Endodermal cell (in vitro differentiated cells): ENCODE measurements at places on chromosomes 2 and 18. TPM values are rescaled to one million over a fixed set of nuclear protein-coding genes. Genes with fewer than 3 reads are reported as not detected.

The UGT1A10 gene
- 0.13 TPM in 1 of 2 replicates, not detected in the other for total RNA-seq

The AP1S3 gene
- 5.6 and 7.0 TPM in 2 replicates for total RNA-seq

The SPP2 gene
- not detected in 2 replicates for total RNA-seq

The KLHL41 gene
- not detected in 2 replicates for total RNA-seq

The CAPN14 gene
- 0.21 to 0.40 TPM (median 0.36 TPM) in 3 replicates for total RNA-seq

The SULT1C2 gene
- 0.62 and 1.3 TPM in 2 replicates for total RNA-seq

The TRPM8 gene
- not detected in 2 replicates for total RNA-seq

The NEU4 gene
- 1.1 to 2.6 TPM (median 1.2 TPM) in 3 replicates for total RNA-seq

The GLS gene
- total RNA-seq, result 92.1 and 99.3 TPM in 2 replicates

The CCDC141 gene
- 90.4 and 118 TPM in 2 replicates for total RNA-seq

The AQP12A gene
- not detected in 2 replicates for total RNA-seq

The GREB1 gene
- 82.7 and 106 TPM in 2 replicates for total RNA-seq

The AQP12B gene
- not detected in 2 replicates for total RNA-seq

The CHRNG gene
- total RNA-seq, result not detected in 2 replicates

The GKN2 gene
- not detected in 3 replicates for total RNA-seq

The SULT1C4 gene
- total RNA-seq, result 2.7 and 3.5 TPM in 2 replicates

The POTEE gene
- total RNA-seq, result 1.5 and 2.3 TPM in 2 replicates

The ETAA1 gene
- total RNA-seq, result 18.7 and 18.9 TPM in 2 replicates

The SCN3A gene
- 0.06 to 0.24 TPM in 2 of 3 replicates, not detected in the other for total RNA-seq

The SP140L gene
- 0.67 to 0.94 TPM (median 0.82 TPM) in 3 replicates for total RNA-seq

The OTOS gene
- not detected in 3 replicates for total RNA-seq
